ENCODE measurements at places on chromosomes 16 and 17.

DNA sequence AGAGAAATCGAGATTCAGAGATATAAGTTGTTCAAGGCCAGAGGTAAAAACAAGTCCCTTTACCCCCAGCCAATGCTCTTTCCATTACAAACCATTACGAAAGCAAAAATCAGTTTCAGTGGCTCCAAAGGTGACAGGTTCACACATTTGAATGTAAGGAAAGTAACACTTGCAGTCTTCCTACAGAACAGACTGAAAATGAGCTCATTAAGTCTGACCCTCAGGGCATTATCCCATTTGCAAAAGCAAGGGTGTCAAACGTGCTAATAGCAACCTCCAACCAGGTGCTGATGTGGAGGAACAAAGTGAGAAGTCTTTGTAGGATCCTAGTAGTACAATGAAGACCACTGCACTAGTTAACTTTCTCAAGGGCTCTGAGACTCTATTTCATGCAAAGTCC, 65.2 kb downstream of the XPO6 start:
- DNase-seq, result no peak

GRCh38 chr16:7534749-7535148, 202.1 kb downstream of the RBFOX1 start:
- DNase-seq, result no peak

GRCh38 chr16:79618692-79619050, 18.1 kb upstream of the MAF start:
- DNase-seq, result no peak

- no peak for DNase-seq
Observed at GRCh38 chr16:11224894-11225676, 30.9 kb downstream of the SOCS1 start.

DNA sequence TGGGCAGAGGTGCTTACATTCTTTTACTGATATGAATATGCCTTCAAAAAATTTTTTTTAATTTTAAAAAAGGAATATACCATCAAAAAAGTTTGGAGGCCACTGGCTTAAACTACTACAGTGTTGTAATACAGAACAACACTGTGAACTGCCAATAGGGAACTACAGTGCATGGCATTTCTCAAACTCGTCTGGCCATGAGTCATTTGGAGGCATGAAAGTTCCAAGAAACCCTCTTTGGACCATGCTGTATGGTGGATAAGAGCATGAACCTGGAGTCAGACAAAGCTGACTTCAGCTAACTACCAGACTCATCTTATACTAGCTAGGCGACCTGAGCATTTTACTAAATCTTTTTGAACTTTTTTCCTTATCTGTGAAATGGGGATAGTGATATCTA, 9.2 kb upstream of the NF1 start:
- DNase-seq, result no peak

DNA sequence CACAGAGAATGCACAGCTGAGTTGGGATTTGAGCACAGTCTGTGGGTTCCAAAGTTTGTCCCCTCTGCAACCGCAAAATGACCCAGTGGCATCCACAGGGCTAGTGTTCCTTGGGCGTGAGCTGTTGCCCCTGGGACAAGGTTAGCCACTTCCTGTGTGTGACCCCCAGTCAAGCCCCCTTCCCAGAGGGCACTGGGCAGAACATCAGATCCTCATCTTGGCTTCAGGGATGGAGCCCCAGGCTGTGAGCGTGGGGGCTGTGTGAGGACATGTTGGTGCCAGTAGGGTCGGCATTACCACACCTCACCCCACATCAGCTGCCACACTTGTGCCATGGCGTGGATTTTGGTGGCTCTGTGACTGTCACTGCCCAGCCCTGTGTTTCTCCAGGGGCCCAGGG, 55.3 kb downstream of the USP22 start:
- DNase-seq, result no peak

- DNase-seq, result no peak
Observed at GRCh38 chr17:27282054-27282551, 11.8 kb upstream of the WSB1 start.

- DNase-seq, result no peak
Observed at GRCh38 chr16:27359051-27359450, 42.9 kb upstream of the IL21R start.

DNA sequence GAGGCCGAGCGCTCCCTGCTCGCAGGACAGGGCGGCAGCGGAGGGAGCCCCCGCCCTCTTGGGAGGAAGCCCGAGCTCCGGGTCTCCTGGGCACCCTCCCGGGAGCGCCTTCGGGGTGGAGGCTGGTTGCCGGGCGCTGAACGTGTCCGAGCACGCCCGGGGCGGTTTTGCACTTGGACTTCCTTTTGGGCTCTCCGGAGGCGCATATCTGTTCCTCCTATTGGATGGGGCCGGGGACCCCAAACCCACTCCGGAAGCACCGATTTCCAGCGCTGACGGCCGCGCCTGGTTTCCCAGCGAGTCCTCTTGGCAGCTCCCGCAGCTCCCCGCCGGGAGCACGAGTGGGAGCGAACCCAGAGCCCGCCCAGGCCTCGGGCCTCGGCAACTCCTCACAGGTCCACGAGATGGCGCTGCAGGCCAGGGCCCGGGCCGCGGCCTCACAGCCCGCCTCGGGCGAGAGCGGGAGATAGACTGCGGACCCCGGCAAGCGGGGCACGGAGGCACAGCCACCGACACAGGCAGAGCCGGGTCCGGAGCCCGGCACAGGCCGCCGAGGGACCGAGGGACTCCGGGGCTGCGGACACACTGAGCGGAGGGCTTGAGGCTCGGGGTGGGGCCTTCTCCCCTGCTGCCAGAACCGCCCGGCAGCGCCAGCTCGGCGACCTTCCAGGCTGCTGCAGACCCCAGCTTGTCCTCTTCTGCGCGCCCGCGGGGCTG, 12.7 kb downstream of the TBX2 start:
- peak; percentile 50 for DNase-seq

- DNase-seq, result peak; percentile 88
Observed at GRCh38 chr17:38676706-38677504, 2.1 kb upstream of the EPOP start.

DNA sequence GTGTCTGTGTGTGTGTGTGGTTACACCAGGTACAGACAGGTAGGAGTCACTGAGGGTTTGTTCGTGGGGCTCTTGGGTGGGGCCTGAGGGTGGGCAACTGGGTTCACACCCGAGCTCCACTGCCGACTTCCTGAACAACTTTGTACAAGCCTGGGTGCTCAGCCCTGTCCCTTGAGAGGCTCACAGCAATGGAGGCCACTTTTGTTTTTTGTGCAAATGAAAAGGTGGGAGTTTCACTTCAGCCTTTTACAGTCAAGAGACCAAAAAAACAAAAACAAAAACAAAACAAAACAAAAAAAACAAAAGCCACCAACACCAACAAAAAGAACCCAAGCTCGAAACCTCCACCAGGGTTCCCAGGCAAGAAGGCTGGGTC, 2.4 kb downstream of the RHBDF2 start:
- no peak for DNase-seq

- no peak for DNase-seq
Observed at GRCh38 chr17:45366049-45366448, 49.2 kb upstream of the MAP3K14 start.

DNA sequence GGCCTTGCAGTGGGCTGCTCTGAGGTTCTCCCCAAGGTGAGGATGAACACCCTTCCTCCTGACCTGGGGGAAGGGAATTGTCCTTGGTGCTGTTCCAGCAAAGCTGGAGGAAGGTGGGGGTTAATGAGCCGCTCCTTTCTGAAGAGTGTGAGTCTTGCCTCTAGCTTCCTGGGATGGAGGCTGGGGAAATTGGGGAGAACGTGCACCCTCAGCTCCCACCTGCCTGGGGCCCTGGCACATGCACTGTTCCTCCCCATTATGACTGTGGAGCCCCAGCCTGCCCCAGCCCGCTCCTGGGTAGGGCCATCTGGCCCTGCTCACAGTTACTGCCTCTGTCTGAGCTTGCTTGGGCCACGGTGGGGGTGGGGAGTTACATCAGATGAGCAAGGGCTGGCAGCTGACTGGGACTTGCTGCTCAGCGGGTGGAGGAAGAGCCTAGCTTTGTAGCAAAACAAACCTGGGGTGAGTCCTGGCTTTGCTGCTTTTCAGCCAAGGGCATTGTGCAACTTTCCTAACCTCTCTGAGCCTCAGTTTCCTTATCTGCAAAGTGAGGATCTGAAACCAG, 11.1 kb downstream of the TNS4 start:
- DNase-seq, result no peak

GRCh38 chr16:67966549-67967182, 1.8 kb downstream of the SLC12A4 start:
- DNase-seq, result peak; percentile 62
